ENCODE measurements at places on chromosomes 5 and 9.

DNA sequence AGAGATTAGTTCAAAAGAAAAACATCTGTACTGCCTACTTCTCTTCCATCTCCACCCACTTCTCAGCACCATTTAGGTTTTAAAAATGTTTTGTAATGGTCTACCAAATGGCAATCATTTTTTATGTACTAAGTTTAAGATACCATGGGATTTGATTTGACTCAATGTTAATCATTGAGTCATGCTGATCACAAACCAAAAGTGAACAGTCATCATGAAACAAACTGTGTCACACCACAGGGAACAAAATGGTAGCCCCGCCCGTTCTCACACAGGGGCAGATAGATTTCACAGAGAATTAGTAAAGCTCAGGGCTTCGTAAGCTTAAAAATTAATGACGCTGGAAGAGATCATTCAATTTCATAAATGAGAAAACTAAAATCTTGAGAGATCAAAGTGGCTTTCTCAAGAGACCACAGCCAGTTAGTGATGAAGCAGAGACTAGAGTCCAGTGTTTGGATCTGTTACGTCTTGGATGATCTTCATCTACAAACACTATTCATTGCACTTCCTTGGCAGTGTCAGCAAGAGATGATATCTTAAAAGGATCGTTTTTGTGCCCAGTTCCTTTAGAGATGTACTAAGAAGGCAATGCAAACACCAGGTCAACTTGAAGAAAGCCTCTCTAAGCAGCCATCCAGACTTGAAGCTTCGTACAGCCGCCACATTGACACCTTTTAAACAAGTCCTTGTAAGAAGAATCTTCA is 33.9 kb upstream of the TRIO start:
- no peak for DNase-seq

GRCh38 chr5:137753691-137754187 is 424 bp downstream of the HNRNPA0 start:
- no peak for DNase-seq

DNA sequence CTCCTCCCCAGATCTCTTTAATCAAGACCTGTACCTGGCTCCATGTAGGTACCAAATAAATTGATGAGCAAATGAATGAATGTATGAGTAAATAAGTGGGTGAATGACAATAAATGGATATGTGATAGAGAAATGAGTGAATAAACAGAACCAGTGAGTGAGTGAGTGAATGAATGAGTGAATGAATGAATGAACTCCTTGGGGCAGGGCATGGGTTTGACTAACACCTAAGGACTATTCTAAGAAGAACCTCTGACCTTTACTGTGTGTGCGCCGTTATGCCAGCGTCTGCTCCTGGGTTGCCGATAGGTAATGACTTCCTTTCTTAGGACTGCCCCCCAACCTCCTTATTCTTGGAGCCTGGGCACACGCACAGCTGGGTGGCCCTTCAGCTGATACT is 1.8 kb upstream of the RPL26L1 start:
- DNase-seq = no peak

DNA sequence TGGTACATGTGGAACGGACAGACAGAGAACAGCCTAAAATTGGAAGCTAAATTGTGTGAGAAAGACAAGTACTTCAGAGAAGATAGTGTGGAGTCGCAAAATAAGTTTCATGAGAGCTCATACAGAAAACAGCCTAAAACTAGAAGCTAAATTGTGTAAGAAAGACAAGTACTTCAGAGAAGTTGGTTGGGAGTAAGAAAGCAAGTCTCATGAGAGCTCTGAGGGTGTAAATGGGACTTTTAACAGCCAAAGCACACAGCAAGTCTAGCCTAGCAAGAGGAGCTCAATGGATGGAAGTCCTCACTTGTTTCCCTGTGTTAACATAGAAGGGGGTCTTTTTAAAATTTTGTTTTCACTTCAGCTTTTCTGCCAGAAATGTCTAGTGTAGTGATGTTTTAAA is 93.1 kb downstream of the STK32A start:
- no peak for DNase-seq

DNA sequence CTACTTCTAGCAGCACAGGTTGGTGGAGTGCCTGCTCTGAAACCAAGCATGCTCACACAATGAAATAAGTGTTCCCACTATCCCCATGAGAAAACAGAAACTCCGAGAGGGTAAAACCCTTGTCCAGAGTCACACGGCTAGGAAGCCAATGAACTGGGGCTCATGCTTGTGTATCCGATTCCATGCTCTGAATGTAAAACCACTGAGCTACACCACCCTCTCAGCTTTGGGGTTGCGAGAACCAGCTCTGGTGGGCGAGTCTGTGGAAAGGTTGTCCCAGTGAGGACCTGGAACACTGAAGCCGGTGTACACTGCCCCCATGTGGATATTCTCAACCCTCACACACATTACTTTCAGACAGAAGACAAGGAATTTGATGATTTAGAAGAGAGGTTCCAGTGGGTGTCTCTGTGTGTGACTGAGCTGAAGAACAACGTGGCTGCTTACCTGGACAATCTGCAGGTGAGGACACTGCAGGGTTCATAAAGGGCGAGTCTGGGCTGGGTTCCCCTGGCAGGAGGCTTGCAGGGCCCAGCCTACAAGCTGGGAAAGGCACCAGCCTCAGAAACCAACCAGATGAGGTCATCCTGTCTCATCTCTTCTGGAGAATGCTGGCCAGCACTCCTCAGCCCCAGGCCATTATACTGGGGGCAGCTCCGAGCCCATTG is 37.4 kb downstream of the ARHGEF37 start:
- no peak for DNase-seq

- DNase-seq = no peak
Measured at GRCh38 chr9:127987103-127987614, 6.4 kb upstream of the EEIG1 start.

GRCh38 chr9:6270896-6271295 is 55.3 kb downstream of the IL33 start:
- no peak for DNase-seq

GRCh38 chr9:125748446-125749099 is 1.4 kb downstream of the PBX3 start:
- DNase-seq = no peak

GRCh38 chr5:124461157-124461556 is 285.3 kb downstream of the ZNF608 start:
- DNase-seq = no peak

GRCh38 chr5:82984786-82985735 is 92.1 kb downstream of the TMEM167A start:
- no peak for DNase-seq

DNA sequence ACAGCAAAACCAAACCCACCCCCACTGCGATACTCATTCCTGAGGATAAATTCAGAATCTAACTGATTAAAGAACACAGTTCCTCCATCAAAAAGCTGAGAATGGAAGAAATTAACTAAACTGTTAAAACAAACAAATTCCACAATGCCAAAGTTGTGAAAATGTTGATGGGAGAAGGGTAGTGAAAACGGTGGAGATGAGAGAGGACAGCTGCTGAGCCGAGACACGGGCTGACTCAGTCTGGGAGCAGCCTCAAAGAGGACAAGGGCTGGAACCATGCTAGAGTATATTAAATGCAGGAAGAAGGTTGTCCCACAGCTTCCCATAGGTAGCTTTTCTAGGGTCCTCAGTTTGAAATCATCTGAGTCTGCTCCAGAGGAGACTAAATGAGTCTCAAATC is 14.3 kb downstream of the ADAMTS12 start:
- DNase-seq = no peak

GRCh38 chr9:9002826-9003583 is 1203.4 kb upstream of the DMAC1 start:
- peak; percentile 15 for DNase-seq

GRCh38 chr5:72347801-72348308 is 27.7 kb downstream of the PTCD2 start:
- no peak for DNase-seq

GRCh38 chr9:72173080-72173479 is 23.8 kb downstream of the GDA start:
- no peak for DNase-seq

DNA sequence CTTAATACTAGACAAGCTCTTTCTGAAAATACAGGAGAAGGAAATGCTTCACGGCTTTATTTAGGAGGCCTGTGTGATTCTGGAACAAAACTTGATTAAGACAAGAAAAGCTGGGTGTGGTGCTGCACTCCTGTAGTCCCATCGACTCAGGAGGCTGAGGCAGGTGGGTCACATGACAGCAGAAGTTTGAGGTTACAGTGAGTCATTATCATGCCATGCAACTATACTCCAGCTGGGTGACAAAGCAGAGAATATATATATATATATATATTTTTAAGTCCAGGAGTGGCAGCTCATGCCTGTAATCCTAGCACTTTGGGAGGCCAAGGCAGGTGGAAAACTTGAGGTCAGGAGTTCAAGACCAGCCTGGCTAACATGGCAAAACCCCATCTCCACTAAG is 33.1 kb upstream of the SPIN1 start:
- no peak for DNase-seq

DNA sequence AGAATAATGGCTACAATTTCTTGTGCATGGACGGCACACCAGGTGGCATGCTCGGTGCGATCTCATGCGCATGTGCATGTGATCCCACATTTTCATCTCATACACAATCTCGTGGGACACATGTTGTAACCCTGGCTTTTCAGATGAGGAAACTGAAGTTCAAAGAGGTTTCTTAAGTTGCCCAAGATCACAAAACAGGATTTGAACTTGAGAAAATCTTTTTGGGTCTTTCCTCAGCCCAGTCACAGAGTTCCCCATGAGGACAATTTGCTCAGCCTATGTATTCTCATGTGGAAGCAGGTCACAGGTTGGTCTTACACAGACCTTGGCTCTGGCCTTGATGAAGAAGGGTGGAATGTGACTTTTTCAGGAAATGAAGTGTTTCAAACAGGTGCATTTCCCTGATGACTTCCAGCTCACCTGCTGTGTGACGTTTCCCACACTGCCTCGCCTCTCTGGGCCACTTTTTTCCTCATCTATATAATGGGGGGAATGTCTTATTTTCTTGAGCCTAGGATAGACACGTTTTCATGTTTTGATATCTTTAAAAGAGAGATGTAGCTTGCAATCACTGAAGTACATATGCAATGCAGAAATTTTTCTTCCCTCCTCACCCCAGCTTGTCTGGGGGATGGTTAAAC is 7.1 kb upstream of the ORM1 start:
- DNase-seq = no peak

DNA sequence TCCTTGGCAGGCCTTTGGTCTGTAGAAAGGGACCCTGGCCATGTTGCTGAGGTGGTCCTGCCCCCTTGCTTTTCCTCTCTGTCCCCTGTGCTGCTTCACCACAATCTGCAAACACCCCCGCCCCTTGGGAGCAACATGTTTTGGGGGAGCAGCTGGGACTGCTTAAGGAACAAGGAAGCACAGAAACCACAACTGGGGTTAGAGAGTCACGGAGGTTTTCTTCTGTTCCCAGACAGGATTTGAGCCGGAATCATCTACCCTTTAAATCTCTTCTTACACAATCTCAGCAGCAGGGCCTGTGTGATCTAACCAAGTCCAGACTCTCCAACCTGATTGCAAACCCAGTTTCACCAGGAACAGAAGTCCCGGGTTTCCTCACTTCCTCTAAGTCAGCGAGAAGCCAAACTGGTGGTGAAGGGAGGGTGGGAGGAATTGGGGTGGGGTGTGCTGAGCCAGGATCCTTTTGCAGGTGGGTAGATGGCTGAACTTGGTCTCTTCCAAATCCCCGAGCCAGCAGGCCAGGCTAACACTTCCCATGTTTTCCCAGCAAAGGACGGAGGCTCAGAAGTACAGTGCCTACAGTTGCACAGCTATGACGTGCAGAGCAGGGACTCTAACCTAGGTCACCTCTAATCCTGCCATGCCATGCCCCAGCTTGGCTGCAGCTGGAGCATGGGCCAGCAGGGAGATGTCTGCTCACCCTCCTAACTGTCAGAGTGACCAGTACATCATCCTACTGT is 25.0 kb downstream of the SH3PXD2B start:
- no peak for DNase-seq

- DNase-seq = no peak
Measured at GRCh38 chr5:156378159-156378558, 51.2 kb downstream of the SGCD start.

DNA sequence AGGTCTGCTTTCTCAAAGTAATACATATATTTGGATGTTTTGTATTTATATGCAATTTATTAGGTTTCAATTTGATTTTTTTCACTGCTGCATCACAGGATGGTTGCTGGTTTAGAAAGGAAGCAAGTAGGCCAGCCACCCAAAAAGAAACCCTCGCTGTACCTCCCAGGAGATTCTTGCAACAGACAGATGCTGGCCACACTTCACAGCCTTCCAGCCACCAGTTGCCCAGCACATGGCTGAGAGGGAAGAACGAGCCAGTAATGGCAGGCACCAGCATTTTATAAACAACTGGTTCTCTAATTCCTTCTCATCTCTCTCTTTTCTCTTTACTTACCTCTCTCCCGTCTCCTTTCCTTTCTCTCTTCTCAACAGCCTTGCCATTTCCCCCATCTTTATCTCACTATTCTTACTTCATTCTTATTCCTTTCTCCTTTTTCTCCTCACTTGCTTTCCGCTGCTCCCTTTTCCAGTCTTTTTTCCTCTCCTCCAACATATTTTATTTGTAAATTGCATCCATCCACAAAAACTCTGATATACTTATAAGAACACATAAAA is 38.9 kb downstream of the EFNA5 start:
- no peak for DNase-seq

DNA sequence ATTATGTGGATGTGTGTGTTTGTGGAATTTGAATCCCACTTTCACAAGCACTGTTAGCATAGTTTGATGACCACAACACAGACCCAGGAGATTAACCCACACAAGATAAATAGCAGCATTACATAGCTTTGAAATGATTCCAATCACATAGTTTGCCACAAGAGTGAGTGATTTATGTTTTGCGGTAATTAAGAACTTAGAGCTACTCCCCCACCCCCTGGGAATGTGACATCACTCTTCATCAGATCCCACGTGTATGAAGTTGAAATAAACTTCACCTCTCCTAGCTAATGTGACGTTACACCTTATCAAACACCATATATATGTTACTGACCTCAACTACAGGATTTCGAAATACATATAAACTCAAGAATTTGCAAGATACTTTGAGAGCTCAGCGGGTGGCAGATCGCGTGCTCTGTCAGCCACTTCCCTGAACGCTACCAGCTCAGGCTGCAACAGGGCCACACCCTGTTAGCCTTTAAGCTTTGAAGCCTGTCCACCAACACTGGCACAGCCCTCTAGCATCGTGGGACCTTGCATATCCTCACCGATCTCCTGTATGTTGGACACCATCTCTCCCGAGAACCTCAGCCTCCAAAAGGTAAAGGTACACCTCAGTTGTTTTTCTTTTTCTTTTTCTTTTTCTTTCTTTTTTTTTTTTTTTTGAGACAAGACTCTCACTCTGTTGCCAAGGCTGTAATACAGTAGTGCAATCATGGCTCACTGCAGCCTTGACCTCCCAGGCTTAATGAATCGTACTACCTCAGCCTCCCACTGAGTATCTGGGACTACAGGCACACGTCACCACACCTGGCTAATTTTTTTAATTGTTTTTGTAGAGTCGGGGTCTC is 1.7 kb upstream of the AGTPBP1 start:
- DNase-seq = no peak

DNA sequence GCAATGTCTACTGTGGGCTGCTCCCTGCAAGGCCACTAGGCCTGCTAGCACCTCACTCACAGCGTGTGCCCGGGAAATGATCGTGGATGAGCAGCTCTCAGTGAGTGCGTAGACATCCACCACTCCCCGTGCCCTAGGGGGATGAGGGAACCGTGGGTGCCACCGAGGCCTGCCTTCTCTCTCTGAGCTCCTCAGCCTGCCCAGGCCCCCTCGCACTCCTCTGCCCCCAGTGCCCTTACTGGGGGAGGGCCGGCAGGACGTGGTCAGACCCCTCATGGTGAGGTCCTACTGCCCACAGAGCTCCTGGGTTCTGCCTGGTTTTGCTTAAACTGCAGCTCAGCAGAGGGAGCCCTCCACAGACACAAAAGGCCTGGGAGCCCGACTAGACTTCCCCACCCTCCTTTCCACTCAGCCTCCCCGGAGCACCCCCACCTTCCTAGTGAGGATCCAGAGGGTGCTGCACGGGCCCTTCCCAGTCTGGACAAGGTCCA is 220.0 kb downstream of the CACNA1B start:
- DNase-seq = no peak
